ENCODE measurements at places on chromosomes 7 and 10.

DNA sequence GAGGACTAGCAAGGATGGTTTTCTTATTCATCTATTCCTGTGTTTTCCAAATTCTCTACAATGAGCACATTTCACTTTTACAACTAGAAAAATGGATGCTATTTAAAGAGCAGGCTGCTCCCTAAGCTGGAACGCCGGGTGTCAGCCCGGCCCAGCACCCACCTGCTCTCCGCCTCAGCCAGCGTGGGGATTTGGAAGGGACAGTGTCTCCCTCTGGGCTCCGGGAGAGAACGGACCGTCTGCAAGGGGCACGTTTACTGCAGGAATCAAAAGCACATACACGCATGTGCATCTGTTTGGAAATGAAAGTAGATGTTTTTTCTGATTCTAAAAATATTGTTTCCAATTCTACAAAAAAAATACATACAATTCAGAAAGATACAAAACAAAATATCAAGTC lies 2.3 kb upstream of the JAKMIP3 start:
- DNase-seq, result no peak

GRCh38 chr7:150453181-150453580 lies 2.8 kb downstream of the GIMAP8 start:
- no peak for DNase-seq

DNA sequence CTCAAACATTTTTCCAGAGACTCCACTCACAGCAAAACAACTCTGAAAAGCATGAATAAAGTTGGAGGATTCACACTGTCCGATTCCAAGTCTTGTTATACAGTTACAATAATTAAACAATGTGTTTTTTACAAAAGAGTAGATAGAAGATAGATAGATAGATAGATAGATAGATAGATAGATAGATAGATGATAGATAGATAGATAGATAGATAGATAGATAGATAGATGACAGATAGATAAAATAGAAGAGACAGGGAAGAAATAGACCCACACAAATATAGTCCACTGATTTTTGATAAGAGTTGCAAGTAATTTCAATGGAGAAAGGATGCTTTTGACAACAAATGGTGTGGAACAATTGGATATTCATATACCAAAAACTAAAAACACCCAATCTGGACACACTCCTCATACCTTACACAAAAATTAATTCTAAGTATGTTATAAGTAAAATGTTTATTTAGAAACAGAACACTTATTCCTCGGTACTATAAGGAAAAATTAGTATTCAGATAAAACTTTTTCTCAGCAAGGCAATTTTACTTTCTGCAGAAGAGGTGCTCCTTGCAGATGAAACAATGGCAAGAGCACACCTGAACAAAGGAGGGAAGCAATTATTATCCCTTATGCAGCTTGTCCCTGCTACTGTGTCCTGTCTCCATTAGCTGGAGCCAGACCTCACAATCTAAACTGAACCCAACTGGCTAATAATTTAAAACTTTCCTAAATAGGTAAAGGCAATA lies 5.7 kb upstream of the TAS2R39 start:
- no peak for DNase-seq

DNA sequence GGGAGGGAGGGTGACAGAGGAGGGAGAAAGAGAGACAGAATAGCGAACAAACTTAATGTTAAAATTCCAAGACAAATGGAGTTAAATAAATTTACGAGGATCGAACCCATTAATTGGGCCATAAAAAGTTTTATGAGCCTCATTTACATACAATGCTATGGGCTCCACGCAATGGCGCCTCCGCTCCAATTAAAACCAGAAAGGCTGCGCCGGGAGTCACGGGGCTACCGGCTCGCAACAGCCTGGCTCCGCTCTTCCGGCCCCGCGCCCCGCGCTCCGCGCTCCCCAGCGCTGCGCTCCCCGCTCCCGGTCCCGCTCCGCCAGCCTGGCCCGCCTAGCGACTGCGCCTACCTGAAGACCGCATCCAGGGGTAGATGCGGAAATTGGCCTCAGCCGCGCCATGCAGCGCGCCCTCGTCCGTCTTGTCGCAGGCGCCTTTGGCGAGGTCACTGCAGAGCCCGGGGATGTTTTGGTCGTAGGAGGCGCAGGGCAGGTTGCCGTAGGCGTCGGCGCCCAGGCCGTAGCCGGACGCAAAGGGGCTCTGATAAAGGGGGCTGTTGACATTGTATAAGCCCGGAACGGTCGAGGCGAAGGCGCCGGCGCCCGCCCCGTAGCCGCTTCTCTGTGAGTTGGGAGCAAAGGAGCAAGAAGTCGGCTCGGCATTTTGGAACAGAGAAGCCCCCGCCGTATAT lies 513 bp downstream of the HOXA7 start:
- peak; percentile 55 for DNase-seq

DNA sequence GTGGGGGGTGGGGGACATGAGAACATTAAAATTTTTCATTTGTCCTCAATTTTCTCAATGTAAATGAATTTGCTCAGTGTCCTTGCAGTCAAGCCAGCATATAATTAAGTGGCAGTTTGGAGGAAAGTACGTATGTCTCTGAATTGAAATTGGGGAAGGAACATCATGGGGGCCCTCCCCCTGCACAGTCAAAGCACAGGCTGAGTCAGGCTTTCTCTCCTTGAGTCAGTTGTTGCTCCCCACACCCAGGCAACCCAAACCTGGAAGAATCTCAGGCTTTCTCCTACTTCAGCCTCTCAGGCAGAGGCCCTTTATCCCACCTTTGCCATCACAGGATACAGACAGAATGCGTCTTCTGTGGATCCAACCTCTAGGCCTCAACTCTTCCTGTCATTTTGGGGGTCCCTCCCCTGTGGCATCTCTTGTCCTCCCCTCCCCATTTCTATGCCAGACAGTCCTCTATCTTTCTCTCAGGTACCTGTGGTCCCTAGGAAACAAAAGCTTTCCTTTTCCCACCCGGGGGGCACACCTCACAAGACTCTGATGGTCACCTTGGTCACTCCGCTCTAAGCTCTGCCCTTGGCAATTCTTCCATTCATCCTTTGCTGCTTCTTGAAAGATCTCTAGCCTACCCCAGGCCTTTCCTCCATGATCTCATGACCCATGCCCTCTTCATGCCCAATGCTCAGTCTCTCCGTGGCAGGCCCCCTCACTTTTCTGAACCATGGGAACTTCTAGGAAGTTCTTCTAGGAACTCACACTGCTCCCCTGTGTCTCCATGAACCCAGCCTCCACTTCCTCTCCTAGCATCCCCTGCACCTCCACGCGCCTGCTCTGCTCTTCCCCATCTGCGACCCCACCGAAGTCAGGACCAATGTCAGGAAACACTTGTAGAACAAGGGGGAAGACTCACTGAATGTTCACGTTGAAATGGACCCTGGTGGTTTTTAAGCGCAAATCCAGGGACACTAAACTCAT lies 40.4 kb downstream of the CREB3L2 start:
- no peak for DNase-seq

GRCh38 chr10:132711613-132712121 lies 74.3 kb downstream of the NKX6-2 start:
- DNase-seq, result no peak

- DNase-seq, result no peak
Observed at GRCh38 chr7:107118109-107118900, 50.5 kb upstream of the HBP1 start.

DNA sequence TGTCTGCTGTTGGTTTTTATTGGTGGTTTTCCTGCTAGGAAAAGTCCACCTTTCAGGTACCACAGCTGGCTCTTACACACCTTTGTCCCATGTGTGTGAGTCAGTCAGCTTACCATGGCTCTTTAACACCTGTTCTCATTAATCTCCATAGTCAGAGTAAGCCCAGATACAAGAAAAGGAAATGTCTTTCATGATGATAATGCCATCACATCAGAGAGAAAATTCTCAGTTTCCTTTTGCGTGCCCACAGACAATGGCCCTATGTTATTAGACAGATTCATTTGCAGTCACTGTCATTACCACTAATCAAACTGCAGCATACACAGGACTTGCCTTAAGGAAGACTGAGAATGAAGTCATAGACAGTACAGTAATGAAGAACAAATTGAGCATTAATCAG lies 1583.6 kb upstream of the LRRTM3 start:
- no peak for DNase-seq

DNA sequence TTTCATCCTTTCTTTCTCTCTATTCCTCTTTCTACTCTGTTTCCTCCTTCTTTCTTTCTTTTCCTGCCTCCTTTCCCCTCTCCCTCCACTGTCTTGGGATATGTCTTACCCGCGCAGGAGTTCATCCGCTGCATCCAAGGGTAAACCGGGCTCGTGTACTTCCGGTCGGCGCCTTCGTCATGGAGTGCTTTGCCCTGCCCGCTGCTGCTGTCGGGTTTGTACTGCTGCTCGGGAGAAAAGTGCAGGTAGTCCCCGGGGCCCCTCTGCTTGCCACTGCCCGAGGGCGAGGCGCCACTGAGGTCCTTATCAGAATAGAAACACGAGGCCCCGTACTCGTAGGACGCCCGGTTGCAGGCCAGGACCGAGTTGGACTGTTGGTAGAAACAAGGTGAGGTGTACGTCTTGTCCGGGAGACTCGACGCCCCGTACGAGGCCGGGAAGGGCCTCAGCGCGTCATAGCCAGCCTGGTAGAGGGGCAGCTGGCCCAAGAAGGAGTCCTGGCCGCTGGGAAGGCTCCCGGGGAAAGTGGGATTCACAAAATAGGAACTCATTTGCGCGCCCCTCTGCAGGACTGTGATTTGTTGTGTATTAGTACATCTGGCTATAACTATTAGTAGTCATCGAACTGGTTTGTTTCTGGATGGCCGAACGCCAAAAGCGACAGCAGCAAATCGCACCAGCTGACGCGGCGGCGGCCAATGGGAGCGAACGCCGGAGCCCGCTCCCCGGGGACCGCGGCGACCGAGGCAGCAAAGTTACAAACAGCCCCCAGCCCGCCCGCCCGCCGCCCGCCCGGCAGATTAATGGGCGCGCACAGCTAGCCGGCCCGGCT lies at the start of gene HOXA6:
Gene HOXA6, minus strand, starts transcription at position 576 of the 832 bp plus-strand sequence. Its CDS starts 25 bp downstream, at position 551.
- DNase-seq, result peak; percentile 53

- no peak for DNase-seq
Observed at GRCh38 chr7:82629583-82629982, 186.0 kb upstream of the CACNA2D1 start.

DNA sequence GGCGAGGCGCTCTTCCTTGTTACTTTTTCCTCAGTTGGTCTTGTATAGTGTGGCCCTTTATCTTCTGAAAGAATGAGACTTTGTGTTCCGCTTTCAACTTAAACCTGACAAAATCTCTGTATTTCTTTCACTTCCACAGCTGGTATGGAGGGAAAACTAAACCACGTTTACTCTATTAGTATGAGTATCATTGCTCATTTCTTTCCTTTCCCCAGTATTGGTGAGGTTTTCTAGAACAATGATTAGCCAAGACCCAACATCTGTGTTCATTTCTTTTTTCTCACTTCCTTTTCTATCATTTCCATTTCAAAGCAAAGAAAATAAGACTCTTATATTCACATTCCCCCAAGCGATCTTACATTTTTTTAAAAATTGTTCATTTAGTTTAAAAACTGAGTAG lies 165.3 kb downstream of the PAXIP1 start:
- DNase-seq, result no peak

DNA sequence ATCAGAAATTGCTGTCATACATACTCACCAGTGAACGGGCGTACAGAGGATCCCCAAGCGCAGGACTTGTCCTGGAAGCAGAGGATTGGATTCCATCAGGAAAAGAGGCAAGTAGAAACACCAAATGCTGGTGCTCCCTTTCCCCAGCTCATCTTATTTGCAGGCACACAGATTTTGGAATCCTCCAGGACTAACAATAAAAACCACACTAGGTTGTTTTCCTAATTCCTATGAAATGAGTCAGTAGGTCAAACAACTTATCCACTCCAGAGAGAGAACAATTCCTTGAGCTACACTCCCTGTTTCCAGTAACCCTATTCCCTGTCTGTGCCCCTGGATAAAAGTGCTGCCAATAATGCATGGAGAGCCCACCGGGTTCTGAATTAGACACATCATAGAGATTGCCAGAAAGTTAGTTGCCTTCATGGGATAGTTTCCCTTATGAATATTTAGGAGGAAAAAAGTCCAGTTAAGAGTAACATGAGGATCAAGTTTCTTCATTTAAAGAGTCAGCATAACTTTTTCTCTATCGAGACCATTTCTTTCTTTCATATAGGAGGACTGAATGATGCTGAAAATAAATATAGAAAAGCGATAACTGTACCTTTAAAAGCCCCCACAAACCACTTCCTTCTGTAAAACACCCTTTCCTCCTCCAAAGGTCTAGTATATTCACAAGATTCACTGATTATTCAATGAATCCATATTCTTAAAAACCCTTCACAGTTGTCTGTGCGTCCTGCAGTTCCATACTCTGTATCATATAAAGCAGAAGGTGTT lies 178.3 kb upstream of the KLF14 start:
- no peak for DNase-seq

DNA sequence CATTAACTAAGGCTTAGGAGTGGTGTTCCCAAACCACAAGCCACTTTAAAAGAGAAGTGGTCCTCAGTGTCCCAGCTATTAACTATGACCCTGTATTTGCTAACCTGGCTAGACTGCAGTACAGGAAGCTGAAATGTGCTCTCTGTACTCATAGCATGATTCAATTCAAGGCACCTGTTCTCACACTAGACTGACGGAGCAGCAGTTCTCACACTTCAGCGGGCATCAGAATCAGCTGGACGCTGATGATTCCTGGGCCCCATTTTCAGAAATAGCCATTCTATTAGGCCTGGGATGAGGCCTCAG lies 24.5 kb upstream of the MSRB2 start:
- DNase-seq, result no peak

DNA sequence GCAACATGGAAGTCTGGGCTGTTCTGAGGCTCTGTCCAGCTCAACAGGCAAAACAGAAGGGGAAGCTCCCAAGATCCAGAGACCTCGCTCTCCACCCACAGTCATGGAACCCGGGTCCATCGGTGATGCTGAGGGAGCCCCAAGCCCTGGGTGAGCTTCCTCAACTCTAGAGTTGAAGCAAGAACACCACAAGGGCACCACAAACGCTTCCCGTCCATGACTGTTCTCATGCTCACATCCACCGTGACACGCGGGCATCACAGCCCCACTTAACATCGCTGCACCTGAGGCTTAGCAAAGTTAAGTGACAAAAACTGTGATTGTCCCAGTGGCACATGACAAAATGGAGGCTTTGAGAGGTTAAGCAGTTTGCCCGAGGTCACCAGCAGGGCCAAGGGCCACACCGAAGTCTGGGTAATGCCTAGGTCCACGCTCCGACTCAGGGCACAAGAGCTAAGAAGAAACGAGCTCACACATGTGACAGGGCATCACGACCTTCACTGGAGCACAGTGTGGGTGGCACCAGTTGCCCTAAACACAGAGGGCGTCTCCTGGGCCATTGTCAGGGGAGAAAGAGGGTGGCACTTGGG lies 110.6 kb downstream of the OAT start:
- DNase-seq, result no peak

Measured in H9 (cell line).